ENCODE measurements at places on chromosomes 2 and 18. TPM values are rescaled to one million over a fixed set of nuclear protein-coding genes. Genes with fewer than 3 reads are reported as not detected.

- no peaks in the 10 kb centered on the region for H3K36me3 ChIP-seq
- peaks cover 3% of the 10 kb centered on the region for H3K4me1 ChIP-seq
- H3K27ac ChIP-seq = no peak overlapping the region
These were observed 146.0 kb upstream of the PGAP1 start for GRCh38 chr2:197072533-197072932.

GRCh38 chr2:38535744-38536506, 66.8 kb downstream of the HNRNPLL start:
- H3K27ac ChIP-seq = no peak overlapping the region
- no peaks in the 10 kb centered on the region for H3K36me3 ChIP-seq
- peak; percentile 83 for DNase-seq
- H3K4me3 ChIP-seq = peak overlapping the region; percentile 43

DNA sequence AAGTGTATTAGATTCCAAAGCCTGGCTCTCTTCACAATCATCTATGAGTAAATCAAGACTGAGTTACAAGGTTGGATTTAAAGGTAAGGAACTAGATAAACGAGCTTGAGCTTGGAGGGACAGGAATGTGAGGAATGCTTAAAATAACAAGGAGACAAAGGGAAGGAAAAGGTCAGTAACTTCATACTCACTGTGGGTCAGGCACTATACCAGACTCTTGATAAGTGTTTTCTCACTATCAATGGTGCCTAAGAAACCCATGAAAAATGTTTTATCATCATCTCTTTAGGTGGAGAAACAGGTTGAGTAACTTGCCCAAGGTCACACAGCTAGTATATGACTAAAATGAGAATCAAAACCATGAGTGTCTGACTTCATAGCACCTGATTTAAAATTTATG, 212.1 kb downstream of the CDH2 start:
- H3K36me3 ChIP-seq = no peaks in the 10 kb centered on the region
- no peak for DNase-seq
- H3K27ac ChIP-seq = no peak overlapping the region

DNA sequence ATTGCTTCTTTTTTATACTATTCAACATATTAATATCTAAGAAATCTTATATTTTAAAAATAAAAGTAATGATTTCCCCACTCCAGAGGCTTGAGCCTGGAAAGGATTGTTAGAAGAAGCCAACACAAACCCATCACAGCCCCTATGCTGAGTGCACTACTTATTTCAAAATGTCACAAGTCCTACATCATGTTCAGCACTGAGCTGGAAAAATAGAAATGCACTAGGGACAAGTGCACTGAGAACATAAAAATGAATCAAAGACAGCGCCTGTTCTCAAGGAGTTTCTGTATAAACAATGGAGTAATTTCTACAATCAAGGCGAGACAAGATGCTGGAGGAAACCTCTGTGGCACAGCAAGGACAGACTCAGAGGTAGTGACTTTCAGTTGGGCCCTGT, 155.0 kb downstream of the TXNL1 start:
- no peak overlapping the region for H3K4me3 ChIP-seq
- no peak for DNase-seq
- H3K4me1 ChIP-seq = no peaks in the 10 kb centered on the region
- H3K27me3 ChIP-seq = no peaks in the 10 kb centered on the region

DNA sequence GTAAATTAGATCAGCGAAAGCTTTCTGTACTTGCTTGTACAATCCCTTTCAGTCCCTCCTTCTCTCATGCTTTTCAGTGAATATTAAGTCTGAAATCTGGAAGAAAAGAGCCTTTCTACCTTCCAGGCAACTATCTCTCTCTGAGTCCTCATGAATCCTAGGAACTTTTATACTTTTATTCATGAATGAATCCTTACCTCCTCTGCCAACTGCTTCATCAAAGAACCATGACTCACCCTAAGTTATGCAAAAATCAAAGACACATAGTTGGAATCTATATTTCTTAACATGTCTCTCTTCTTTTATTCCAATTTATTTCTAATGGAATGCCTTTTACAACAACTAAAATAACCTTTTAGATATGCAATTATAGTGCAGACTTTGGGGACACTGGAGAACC, 394.2 kb downstream of the CLIP4 start:
- H3K36me3 ChIP-seq = no peaks in the 10 kb centered on the region
- no peak for DNase-seq
- H3K4me1 ChIP-seq = no peaks in the 10 kb centered on the region
- no peaks in the 10 kb centered on the region for H3K27me3 ChIP-seq
- H3K27ac ChIP-seq = no peak overlapping the region
- no peak overlapping the region for H3K4me3 ChIP-seq

Gene CYBRD1
- total RNA-seq = 218 TPM

- no peak overlapping the region for H3K27ac ChIP-seq
- no peaks in the 10 kb centered on the region for H3K27me3 ChIP-seq
- no peak overlapping the region for H3K4me3 ChIP-seq
- DNase-seq = no peak
- H3K4me1 ChIP-seq = peaks cover 37% of the 10 kb centered on the region
These were observed 28.9 kb downstream of the LPIN2 start for GRCh38 chr18:2984091-2984490.

GRCh38 chr2:109030870-109031475, 42.0 kb upstream of the EDAR start:
- no peak overlapping the region for H3K27ac ChIP-seq
- no peaks in the 10 kb centered on the region for H3K36me3 ChIP-seq
- no peaks in the 10 kb centered on the region for H3K27me3 ChIP-seq

Gene MC2R
- total RNA-seq = not detected

- no peaks in the 10 kb centered on the region for H3K36me3 ChIP-seq
- H3K27me3 ChIP-seq = no peaks in the 10 kb centered on the region
- H3K4me3 ChIP-seq = no peak overlapping the region
These were observed 172.0 kb downstream of the AFF3 start for GRCh38 chr2:99970292-99970868.

GRCh38 chr2:172806493-172806892, 70.8 kb downstream of the RAPGEF4 start:
- peaks cover 8% of the 10 kb centered on the region for H3K4me1 ChIP-seq
- H3K27me3 ChIP-seq = no peaks in the 10 kb centered on the region
- H3K27ac ChIP-seq = no peak overlapping the region
- no peak overlapping the region for H3K4me3 ChIP-seq
- no peaks in the 10 kb centered on the region for H3K36me3 ChIP-seq

GRCh38 chr2:39203382-39203781, 40.4 kb downstream of the CDKL4 start:
- H3K27ac ChIP-seq = no peak overlapping the region
- no peak overlapping the region for H3K4me3 ChIP-seq
- no peaks in the 10 kb centered on the region for H3K4me1 ChIP-seq
- H3K36me3 ChIP-seq = no peaks in the 10 kb centered on the region

Gene SLC14A1
- 11.2 TPM for total RNA-seq

Gene LRRTM1
- total RNA-seq = not detected

GRCh38 chr18:68417166-68417799, 297.6 kb downstream of the TMX3 start:
- H3K36me3 ChIP-seq = no peaks in the 10 kb centered on the region
- no peak overlapping the region for H3K4me3 ChIP-seq
- H3K27me3 ChIP-seq = no peaks in the 10 kb centered on the region

GRCh38 chr2:172434821-172435605, 7.6 kb downstream of the ITGA6 start:
- peaks cover 82% of the 10 kb centered on the region for H3K4me1 ChIP-seq
- H3K27ac ChIP-seq = no peak overlapping the region
- no peak overlapping the region for H3K4me3 ChIP-seq
- H3K27me3 ChIP-seq = no peaks in the 10 kb centered on the region
- H3K36me3 ChIP-seq = no peaks in the 10 kb centered on the region

Gene IL1F10
- total RNA-seq = 0.80 TPM

All from suprapubic skin (tissue), 4 donors.